ENCODE measurements at places on chromosomes 16 and 17.

DNA sequence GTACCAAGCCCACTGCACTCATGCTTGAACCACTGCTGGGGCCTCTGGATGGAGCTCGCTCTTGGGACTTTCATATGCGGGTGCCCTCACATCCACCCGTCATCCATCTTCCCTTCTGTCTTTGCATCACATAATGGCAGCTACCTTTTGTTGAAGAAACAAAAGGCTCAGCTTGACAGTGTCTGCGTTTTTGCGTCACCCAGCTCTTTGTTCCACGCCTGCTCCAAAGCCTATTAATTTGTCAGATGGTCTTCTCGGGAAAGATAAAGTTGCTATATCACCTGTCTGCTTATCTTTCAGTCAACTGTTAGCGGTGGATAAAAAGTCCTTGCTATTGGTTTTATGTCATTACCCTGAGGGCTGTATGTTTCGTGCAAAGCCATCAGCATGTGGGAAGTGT, 18.1 kb upstream of the BCO1 start:
- DNase-seq = no peak

DNA sequence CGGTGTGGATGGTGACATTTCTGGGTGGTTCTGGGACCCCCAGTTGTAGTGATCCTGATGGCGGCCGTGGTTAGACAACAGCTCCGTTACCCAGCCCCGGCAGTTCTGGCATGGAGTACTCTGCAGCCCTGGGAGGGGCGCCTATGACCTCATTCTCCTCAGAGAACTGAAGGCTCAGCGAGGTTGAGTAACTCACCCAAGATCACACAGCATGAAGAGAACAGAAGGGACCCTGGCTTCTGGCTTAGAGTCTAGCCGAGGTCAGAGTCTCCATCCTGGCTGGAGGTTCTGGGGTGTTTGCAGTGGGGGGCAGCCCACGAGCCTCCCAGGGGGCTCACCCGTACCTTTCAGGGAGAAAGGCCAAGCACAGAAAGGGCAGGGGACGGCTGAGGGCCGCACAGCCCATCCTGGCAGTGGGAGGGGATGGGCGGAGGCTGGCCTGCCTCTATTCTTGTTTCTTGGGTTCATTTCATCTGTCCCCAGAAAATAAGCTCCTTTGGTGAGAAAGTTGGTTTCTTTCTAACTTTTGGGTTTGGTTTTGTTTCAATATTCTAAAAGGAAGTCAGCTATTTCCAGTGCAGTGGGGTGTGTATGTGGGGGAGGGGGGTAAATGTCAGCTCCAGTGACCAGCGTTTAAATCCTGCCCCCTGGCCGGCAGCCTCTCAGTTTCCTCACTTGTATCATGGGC, 13.2 kb downstream of the ZFPM1 start:
- DNase-seq = peak; percentile 29

DNA sequence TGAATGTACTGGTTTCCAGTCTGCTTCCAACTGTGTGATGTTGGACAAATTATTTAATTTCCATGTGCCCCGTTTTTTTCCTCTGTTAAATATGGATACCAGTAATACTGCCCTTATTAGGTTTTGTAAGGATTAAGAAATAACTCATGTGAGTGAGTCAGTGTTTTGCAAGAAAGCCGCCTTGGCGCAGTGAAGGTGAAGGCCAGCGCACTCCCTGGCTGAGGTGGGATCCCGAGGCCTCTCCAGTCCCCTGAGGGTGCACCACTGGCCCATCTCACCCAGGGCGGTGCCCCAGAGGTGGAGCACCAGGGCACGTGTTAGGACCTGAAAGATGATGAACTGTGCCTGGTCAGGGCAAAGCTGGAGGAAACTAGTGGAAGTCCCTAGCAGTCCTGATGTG, 43.5 kb downstream of the PHKB start:
- DNase-seq = no peak

DNA sequence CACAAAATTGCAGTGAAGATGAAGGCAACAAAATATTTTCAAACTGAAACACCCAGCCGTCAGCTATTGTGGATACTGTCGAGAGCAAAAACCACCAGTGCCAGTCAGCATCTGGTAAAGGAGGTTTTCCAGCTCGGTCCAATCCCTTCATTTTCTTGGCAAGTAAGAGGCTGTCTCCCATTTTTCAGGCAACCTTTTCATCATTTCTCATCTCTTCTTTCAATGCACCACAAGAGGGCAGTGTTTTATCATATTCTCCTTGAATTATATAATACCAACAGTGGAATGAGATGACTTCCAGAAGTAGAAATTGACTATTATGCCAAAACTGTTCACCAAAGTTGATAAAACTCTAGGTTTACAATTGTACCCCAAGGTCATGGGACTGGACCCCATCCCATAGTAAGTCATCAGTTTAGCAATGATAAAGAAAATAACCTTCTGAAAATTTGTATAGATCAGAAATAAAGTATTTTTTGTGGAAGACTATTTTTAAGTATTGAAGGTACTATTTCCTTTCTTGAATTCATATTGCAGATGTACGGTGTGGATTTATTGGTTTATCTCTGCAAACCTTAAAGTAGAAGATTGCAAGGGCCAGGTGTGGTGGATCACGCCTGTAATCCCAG, 16.8 kb downstream of the NQO1 start:
- no peak for DNase-seq

GRCh38 chr17:75920045-75920560, 15.4 kb upstream of the MRPL38 start:
- DNase-seq = no peak

GRCh38 chr16:73058616-73059409, 10.9 kb upstream of the ZFHX3 start:
- DNase-seq = no peak

GRCh38 chr17:77995146-77995852, 36.8 kb downstream of the TNRC6C start:
- no peak for DNase-seq

DNA sequence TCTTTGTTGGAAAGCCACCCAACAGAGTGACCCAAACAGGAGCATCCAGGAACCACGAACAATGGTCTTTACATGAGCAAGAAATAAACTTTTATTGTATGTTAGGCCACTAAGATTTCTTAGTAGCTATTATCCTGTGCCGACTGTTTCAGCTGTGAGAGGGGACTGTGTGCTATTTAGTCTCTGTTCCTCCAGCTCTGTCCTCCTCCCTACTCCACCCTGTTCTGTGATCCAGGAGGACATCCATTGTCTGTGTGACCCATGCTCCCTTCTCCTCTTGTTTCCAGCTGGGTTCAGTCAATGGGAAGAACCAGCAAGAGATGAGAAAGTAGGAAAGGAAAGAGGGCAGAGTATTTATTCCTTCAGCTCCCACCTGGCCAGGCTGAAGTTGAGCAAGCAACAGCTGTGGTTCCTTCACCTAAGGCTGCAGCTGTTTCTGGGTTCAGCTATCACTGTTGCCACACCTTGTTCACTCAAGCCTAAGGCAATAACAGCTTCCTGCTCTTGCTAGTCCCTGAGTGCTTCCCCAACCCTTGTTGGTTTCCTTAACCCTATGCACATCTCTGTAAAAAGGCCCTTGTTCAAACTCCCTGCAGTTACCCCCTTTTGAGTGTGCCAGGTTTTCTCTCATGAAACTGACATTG, 14.9 kb upstream of the B4GALNT2 start:
- DNase-seq = no peak

DNA sequence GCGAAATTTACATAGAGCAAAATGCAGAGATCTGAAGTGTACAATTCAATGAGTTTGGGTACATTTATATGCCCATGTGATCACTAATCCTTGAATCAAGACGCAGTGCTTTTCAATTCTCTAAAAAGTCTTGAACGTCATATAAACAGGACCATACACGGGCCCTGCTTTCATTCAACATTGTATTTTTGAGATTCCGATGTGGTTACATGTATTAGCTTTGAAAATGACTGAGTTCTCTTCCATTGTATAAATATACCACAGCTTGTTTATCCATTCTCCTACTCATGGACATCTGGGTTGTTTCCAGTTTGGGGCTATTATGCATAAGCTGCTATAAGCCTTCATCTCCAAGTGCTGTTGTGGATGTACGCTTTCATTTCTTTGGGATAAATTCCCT, 45.5 kb downstream of the ZCCHC14 start:
- no peak for DNase-seq

- no peak for DNase-seq
Measured at GRCh38 chr16:1984347-1985225, 593 bp downstream of the GFER start.

DNA sequence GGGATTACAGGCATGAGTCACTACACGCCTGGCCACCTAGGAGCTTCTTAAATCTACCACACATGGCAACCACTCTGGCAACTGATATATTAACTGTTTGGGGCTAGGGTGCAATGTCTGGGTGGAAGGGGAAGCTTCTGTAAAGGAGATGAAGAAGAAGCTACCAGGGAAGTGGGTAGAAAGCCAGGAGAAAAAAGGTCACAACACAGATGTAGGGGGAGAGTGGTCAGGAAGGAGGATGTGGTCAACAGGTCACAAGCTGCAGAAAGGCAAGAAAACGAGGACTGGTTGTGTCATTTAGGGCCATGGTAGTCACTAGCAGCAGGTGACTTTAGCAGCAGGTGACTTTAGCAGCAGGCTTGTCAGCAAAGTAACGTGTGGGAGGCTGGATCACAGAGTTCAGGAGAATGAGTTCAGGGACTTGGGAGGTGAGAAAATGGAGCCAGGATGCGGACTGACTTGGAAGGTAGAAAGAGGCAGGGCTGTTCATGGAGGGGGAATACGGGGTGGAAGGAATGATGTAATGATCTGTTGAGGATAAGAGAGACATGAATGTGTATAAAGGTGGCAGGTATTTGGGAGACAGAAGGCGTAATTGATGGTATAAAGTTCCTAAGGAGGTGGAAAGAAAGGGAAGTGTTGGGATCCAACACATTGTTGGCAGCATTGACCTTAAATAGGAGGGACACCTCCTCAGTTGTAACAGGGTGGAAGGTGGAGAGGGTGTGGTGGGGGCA, 16.3 kb upstream of the WFIKKN2 start:
- no peak for DNase-seq

DNA sequence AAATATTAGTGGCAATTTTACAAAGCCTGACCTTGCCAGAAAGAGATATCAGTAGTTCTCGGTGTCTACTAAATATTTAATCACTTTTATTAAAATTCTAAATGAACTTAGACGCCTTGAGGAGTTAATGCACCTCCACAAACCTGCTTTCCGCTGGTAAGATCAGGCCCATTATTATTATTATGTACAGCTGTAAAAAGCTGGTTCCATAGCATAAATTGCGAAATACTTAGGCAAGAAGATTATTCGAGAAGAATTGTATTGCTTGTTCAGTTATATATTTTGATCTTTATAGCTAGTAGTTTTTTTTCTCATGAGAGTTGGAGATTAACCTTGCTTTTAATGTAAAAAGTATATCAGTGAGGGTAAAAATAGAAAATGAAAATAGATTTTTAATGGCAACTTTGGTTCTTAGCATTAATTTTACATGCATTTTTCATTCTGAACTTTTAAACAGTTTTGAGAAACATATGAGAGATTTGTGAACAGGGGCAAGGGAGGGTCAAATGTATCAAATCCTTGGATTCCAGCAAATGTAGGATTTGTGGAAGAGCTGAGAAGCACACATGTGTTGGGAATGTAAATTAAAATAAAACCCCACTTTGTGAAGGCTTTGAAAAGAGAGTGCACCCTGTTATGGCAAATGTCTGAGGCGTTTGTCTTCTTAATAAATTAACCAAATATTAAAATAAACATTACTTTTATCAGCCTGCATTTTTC, 250.4 kb upstream of the TBX2 start:
- DNase-seq = no peak

DNA sequence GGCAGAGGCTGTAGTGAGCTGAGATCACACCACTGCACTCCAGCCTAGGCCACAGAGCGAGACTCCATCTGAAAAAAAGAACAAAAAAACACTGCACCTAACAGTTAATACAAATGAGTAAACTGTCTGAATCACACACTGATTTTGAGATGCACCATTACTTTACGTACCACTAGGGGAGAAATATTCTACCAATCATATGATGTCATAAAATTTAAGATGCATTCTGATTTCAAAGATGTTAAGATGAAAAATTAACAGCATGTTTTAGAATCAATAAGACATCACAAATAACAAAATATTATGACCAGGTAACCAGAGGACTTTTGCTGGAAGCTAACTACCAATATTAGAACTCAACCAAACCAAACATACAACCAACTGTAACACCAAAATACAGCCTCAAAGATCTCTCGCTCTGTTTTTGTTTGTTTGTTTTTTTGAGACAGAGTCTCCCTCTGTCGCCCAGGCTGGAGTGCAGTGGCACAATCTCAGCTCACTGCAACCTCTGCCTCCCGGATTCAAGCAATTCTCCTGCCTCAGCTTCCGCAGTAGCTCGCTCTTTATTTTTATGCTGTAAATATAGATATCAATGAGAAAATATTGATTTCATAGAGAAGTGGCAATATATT, 31.6 kb downstream of the GLG1 start:
- DNase-seq = no peak

DNA sequence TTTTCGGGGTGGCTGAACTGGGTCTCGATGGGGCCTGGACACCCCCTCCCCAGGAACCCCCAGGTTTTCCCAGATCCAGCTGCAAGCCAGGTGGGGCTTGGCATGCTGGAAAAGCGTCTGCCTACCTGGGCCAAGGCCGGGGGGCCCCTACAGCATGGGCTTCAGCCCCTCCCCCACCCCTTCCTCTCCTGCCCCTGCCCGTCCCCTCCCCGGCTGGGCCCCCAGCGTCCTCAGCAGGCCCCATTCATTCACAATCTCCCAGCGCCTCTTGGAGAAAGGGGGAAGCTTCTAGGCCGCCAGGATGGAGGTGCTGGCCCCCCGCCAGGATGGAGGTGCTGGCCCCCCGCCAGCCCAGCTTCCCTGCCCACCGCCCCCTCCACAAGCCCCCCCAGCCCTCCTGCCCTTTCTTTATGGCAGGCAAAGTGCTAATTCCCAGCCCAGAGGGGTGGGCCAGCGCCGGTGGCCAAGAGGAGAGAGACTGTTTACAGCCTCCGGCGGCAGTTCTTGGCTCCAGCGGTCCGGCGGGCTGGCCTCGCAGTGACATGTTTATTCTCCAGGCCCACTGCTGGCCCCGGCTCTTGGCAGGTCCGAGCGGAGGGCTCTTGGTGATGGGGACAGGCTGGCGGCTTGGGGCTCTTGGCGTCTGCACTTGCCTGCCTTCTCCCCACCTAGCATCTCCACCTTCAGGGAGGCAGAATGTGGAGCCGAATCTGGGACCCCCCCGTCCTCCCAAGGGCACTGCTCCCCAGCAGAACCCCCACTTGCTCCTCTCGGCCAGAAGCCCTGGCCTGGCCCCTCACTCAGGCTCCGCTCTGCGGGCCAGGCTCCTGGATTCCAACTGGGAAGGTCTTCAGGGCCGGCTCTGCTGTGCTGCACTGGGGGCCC, 94.4 kb upstream of the CIBAR2 start:
- DNase-seq = no peak

GRCh38 chr17:10807704-10808128, 3.8 kb upstream of the TMEM238L start:
- DNase-seq = no peak
